NCI-H1417 treated with DMSO at 0.1 percent for 48 hours (cell line): ENCODE measurements at places on chromosomes 7 and 10.

GRCh38 chr10:59383908-59384307, 21.6 kb upstream of the FAM13C start:
- no peak for DNase-seq

DNA sequence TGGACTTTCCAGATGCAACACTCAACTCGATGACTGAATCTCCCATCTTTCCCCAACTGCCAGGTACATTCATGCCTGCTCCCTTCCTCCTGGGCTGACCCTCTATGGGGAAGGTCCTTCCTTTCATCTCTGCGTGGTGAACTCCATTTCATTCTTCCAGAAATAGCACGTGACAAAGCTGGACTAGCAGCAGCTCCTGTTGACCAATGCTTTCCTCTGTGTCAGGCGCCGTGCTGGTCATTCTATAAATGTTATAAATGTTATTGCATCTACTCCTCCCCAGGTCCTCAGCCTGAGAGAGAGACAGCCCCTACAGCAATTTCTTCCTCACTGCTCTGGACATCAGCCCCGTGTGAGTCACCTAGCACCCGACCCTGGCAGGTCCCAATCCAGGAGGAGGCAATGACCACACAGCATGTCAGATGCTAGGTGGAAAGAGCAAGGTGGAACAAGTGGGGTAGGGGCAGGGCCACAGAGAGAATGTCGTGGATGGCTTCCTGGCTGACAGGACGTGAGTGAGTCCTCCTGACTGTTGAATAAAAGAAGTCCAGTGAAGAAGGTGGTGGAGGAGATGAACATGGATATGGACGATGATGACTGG, 178.1 kb downstream of the ADAM12 start:
- no peak for DNase-seq

- no peak for DNase-seq
These were observed 14.0 kb downstream of the RBM20 start for GRCh38 chr10:110657973-110658691.

- DNase-seq: no peak
These were observed 9.1 kb upstream of the TMEM236 start for GRCh38 chr10:17742918-17743317.
